ENCODE measurements at places on chromosomes 5 and 9.

DNA sequence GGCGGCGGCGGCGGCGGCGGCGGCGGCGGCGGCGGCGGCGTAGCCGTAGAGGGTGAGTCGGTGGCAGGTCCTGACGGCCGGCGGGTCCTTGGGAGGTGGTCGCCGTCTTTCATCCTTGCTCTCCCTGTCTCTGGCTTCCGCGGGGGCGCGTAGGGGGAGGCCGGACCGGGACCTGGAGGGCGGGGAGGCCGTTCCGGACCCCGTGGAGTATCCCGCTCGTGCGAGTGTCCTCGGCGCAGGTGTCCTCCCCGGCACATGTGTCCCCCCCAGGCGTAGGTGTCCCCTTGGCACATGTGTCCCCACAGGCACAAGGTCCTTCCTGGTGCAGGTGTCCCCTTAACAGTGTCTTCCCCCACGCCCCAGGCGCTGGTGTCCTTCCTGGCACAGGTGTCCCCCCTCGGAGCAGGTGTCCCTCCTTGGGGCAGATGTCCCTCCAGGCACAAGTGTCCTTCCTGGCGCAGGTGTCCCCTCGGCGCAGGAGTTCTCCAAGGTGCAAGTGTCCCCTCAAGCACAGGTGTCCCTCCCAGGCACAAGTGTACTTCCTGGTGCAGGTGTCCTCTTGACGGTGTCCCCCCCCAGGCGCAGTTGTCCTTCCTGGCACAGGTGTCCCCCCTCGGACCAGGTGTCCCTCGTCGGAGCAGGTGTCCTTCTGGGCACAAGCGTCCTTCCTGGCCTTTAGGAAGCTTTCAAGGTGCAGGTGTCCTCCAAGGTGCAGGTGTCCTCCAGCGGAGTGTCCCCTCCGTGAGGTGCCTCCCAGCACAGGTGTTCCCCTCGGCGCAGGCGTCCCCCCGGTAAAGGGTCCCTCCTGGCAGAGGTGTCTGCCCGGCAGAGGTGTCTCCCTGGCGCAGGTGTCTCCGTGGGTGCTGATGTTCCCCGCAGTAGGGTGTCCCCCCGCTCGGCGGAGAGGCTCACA, 519 bp downstream of the EXOC3 start:
- peak; percentile 29 for DNase-seq

DNA sequence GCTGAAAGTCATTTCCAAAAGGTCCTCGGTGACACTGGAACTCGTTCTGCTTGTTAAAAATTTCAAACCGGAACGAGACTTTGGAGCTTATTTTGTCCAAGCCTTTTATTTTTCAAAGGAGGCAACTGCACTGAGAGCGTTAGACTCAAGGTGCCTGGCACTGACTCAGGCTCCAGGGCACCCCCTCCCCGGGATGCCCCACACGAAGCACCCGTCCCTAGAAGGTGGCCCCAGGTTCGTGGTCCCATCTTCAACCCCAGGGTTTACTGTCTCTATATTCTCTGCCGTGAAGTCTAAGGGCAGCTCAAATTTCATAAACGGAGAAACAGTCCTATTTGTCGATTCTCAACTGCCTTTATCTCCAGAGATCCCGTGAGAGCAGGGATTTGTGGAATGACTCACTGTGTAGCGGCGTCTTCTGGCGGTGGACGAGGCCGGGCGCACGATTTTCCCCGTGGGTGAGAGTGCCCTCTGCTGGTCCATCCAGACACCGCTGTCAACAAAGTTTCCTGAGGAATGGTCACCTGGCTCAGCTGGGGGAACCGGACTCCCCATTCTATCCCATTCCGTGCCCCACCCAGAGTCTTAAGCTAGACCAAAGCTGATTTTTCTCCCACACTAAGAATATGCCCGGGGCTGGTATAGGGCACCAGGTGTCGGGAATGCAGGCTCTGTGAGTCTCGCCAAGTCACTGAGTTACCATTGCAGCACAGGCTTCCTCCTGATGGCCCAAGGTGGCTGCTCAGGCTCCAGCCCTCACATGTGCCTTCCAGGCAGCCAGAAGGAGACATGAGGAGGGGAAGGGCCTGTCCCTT, 27.1 kb upstream of the SLC6A19 start:
- DNase-seq = peak; percentile 45

DNA sequence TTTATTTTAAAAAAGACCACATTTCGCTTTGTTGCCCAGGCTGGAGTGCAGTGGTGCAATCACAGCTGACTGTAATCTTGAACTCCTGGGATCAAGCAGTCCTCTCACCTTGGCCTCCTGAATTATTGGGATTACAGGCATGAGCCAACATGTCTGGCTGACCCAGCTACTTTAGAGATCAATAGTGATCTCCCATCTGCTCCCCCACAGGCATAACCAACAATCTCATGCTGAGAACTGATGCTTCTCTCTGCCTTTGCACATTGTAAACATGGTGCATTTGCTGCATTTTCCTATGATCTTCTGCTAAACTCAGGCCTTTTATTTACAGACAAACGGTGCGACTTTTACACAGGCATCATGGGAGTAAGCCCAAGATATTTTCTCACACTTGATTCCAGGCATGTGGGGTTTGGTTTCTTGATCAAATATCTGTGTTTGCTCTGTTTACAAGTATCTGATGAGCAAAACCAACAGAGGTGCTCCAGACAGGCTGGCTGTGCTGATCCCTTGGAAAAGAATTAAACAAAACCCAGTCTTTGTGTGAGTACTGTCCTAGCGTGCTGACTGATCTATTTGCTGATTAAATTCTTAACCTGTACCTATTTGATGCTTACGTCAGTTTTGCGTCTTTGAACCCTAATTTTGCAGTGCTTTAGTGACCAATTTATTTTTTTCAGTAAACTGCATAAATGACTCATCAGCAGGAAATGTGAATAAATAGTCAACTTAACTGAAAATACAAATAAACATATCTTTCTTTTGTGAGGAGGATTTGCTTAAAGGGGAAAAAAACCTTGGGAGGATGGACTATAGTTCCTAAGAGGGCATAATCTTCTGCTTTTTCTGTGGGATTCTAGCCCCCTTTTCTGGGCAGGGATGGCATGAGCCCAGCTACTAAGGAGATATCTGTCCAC, 191.7 kb upstream of the NR3C1 start:
- no peak for DNase-seq

DNA sequence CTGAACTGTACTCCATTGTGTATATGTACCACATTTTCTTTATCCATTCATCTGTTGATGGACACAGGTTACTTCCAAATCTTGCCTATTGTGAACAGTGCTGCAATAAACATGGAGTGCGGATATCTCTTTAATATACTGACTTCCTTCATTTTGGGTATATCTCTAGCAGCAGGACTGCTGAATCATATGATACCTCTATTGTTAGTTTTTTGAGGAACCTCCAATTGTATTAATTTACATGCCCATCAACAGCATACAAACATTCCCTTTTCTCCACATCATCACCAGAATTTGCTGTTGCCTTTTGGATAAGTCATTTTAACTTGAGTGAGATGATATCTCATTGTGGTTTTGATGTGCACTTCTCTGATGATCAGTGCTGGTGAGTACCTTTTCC, 81.8 kb upstream of the FAM120A start:
- DNase-seq = no peak

GRCh38 chr5:160008877-160009590, at the start of gene TTC1:
Gene TTC1 (plus strand): TSS chr5:160009139. CDS start chr5:160010529, 1,390 bp downstream.
- DNase-seq = peak; percentile 84

DNA sequence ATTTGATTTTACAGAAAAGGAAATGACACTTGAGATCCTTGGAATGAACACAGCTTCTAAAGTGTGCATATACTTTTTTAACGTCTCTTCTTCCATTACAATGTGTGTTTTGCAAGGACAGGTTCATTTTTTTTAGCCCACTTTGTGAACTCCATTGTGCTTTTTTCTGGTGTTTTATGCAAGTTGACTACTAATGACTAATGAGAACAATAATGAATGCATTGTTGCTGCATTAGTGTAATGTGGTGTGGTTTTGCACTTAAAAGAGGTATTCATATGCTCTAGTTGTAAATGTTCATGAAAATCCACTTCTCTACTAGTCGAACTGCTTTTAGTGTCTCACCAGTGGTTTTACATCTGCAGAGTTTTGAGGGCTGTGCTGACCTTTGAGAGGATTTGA, 93.6 kb downstream of the UHRF2 start:
- no peak for DNase-seq

DNA sequence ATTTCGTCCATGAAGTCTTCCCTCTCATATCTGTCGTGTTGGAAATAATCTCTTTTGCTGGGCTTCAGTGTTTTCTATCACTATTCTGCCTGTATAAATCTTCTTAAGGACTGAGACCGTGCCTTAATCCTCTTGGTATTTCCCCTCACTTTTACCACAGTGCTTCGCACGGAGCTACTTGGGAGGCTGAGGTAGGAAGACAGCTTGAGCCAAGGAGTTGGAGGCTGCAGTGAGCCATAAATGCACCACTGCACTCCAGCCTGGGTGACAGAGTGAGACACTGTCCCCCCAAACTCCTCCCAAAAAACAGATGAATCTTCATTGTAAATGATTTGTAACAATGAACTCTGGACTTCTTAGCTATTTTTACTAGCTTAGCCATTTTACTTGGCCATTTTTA, 57.8 kb downstream of the PHAX start:
- DNase-seq = no peak

GRCh38 chr9:126403397-126403796, 76.8 kb downstream of the MVB12B start:
- no peak for DNase-seq

- no peak for DNase-seq
Measured at GRCh38 chr5:178298283-178298807, 65.7 kb upstream of the PHYKPL start.

DNA sequence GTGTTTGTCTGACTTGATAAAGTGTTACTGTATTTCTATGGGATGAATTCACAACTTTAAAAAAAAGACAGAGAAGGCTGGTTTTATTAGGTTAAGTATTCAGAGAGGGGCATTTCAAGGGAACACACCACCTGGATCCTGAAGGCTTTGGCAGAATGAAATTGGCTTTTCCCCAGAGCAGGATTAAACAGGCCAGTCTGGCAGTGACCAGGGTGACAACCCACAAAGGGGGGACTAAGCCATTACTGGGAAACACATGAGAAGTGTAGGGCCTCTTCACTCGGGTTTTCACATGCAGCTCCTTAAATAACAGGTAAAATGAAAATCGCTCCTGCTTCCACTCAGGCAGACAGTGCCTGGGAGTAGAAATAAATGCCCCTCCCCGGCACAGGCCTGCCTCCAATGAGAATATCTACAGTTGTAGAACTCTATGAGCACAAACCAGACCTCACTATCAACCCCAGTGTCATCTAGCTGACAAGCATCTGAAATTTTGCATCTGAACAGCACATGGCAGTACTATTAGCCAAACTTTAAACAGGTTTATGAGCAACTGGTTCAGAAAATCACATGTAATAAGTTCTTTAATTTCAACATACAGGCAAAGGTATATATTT, 85.8 kb downstream of the LHFPL2 start:
- DNase-seq = no peak

- peak; percentile 73 for DNase-seq
Measured at GRCh38 chr9:97386733-97387503, 25.0 kb upstream of the TDRD7 start.

GRCh38 chr5:163619273-163619934, 114.0 kb downstream of the MAT2B start:
- no peak for DNase-seq

DNA sequence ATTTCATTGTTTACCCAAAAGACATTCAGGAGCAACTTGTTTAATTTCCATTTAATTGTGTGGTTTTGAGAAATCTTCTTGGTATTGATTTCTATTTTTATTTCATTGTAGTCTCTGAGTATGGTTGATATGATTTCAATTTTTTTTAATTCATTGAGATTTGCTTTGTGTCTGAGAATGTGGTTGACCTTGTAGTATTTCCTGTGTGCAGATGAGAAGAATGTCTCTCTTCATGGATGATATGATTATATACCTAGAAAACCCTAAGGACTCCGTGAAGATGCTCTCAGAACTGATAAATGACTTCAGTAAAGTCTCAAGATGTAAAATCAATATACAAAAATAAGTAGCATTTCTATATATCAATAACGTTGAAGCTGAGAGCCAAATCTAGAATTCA, 202.4 kb upstream of the CDH9 start:
- no peak for DNase-seq

DNA sequence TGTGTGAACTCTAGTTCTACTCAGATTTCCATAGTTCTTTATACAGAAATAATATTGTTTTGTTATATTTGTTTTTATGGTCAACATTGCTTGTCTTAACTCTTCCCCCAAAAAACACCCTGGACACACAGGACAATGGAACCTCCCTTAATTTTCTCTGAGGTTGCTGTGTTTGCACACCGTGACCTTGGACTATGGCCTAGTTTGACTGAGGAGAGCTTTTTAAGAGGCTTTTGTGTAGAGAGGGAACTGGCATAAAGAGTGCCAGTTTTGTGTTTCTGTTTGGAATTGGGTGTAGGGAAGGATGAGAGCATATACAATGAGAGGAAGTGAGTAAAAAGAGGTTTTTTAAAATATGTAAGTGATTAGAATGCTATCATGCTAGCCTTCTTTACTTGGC, 101.1 kb upstream of the MEF2C start:
- DNase-seq = no peak

DNA sequence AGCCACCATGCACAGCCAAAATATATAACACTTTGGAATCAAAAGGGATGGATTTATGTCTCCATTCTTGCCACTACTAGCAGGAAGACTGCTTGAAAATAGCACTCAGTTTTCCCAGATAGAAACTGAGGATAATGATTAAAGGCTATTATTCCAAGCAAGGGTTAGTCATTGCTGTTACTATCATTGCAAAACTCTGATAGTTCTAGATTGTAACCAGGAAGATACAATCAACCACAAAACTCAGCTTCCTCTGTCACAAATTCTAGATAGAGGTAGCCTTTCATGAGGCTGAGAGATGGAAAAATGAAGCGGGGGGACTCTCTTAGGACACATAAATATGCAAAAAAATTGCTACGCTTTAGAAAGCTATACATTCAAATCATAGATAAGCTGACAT, 3.1 kb downstream of the ANXA1 start:
- DNase-seq = no peak

- no peak for DNase-seq
Measured at GRCh38 chr5:133792655-133793054, 175.8 kb downstream of the C5orf15 start.

GRCh38 chr5:9625286-9625685, 4.9 kb downstream of the TAS2R1 start:
- no peak for DNase-seq

GRCh38 chr9:3992222-3992621, 307.6 kb downstream of the GLIS3 start:
- no peak for DNase-seq

DNA sequence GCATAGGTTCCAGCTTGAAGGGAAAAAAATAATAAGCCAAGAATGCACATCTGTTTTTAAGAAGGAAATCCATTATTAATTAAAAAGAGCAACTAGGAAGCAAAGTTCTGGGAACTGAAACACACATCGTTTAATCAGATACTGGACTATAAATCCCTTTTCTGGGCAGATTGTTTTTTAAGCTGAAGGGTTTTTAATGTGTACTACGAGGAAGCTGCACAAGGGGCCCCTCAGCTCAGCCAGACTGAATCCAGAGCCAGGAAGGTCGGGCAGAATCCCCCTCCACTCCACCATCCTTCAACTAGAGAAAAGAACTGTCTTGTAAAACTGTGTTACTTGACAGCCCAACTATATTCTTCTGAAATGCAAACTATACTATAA, 49.2 kb downstream of the ROR2 start:
- DNase-seq = no peak

- DNase-seq = no peak
Measured at GRCh38 chr9:116160676-116161571, 7.3 kb downstream of the PAPPA start.

- DNase-seq = no peak
Measured at GRCh38 chr5:81315336-81315735, 13.9 kb downstream of the ZCCHC9 start.

GRCh38 chr5:58965677-58966414, 383.0 kb downstream of the RAB3C start:
- DNase-seq = no peak
